ENCODE measurements at places on chromosomes 11 and 22.

DNA sequence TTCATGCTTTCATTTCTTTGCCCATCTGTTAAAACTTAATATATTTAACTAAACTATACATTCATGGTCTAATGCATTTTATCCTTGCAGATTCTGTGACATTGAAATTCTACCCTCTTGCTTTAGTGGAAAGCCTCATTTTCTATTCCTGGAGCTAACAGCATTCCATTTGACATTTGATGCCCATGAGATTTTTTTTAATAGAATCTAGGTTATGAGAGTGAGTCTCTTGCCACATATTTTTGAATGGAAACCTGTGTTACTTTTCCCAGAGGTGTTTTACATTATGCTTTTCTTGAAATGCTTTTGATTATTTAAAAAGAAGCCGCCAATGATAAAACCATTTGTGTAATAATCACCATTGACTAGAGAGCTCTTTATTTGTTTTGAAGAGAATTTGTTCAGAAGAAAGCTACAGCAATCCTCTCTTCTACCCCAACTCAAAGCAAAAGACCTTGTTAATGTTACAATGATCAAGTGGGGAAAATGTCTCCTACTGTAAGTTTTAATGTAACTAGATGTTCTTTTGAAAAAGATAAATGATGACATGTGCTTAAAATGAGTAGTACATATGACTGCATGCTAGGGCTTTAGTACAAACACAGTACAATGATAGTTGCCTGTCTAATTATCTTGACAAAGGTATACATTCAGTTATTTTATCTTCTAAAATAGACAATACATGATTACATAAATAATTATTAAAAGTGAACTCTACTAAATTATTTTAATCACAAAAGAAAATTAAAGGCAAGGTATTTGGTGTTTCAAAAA, 67.3 kb downstream of the GAS2 start:
- DNase-seq: no peak

DNA sequence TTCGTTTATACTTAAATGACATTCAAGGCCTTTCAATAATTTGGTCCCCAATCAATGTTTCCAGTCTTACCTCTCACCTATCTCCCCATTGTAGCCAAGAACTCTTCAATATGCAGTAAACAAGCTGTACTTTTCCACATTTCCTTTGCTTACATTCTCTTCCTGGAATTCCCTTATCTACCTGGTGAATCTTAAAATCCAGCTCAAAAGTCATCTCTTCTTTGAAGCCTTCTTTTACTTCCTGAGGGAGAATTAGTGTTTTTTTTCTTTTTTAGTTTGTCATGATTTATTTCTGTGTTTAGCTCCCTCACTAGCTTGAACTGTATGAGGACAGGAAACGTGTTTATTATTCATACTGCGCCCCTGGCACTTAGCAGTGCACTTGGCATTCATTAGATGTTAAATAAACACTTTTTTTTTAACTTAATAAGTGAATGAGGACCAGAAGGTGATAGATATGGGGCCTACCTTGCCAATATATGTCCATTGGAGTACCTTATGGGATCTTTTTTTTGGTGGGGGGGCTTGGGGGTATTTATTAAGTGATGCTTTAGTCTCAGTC, 4.9 kb upstream of the PTS start:
- no peak for DNase-seq

DNA sequence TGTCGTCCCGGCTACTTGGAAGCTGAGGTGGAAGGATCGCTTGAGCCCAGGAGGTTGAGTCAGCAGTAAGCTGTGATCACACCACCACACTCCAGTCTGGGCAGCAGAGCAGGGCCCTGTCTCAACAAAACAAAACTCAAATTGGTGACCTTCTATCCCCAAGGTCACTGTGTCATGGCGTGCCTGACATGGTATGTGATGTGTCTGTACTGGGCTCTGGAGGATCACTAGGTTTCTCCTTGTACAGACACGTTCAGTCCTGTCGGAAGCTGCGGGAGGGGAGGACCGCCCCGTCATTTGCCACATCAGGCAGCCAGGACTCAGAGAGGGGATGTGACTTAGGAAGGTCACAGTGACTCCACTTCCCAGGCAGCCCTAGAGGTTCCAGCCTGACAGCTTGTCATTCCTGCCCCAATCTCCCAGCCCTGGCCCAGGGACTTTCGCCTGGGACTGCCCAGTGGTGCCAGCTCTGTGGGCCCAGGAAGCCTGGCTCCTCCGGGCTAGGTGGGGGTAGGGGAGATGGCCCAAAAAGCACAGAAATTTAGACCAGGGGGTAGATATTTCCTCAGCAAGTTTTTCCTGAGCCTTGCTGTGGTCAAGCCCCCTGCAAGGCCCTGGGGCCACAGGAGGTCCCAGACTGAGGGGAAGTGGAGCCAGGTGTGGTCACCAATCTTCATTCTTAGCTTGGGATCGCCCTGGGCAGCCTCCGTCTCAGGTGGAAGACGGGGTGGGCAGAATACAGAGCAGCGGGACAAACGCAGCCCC, 53.2 kb downstream of the TRIOBP start:
- DNase-seq: no peak

- DNase-seq: no peak
These were observed at the start of gene PHLDA2 for GRCh38 chr11:2928605-2929530. PHLDA2 (minus strand) TSS chr11:2929420; CDS start chr11:2929364, 56 bp downstream.

- peak; percentile 59 for DNase-seq
These were observed 417.3 kb downstream of the SHANK2 start for GRCh38 chr11:70834984-70835560.

GRCh38 chr11:10051868-10052586, 242.0 kb downstream of the SBF2 start:
- no peak for DNase-seq

DNA sequence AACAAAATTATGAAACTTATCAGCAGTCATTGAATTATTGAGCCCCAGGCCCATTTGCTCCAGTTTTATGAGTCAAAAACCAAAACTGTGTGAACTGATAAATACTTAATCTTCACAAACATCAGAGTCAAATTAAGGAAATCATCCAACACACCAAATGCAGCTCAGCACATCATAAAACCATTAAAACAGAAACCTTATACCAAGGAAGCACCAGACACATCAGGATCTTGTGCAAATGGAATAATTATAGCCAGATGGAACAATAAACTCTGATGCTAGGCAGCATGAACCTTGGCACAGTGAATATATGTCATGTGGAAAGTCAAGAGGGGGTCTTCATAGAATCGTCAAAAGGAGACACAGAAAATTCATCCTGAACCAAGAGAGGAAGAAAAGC, 410.7 kb upstream of the API5 start:
- no peak for DNase-seq
